SW 1271 (cell line): ENCODE measurements at places on chromosomes 4 and X.
A peak's percentile ranks its signal among the peaks of the same experiment; 100 is the strongest.

- DNase-seq = no peak
Observed at GRCh38 chr4:170398218-170398617, 308.5 kb upstream of the AADAT start.

GRCh38 chr4:176185051-176185450 lies 10.3 kb downstream of the SPATA4 start:
- DNase-seq = no peak

GRCh38 chr4:125313989-125314667 lies 627 bp upstream of the FAT4 start:
- no peak for DNase-seq

DNA sequence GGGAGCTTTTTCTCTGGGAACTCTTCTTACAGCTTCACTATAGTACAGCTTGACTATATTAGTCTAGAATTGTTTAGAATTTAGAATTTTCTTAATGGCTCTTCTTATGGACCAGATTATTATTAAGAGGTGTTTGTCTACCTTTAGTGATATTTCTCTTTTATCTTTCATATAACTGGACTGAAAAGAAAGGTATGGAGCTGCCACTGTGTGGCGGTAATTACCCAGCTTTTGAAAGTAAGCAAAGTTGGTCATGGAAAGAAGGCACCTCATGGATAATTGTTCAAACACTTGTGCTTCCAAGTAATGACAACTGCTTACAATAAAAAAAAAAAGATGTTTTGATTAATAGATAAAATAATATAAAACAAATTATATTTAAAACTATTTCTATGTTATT lies 1112.5 kb downstream of the TECRL start:
- DNase-seq = no peak

DNA sequence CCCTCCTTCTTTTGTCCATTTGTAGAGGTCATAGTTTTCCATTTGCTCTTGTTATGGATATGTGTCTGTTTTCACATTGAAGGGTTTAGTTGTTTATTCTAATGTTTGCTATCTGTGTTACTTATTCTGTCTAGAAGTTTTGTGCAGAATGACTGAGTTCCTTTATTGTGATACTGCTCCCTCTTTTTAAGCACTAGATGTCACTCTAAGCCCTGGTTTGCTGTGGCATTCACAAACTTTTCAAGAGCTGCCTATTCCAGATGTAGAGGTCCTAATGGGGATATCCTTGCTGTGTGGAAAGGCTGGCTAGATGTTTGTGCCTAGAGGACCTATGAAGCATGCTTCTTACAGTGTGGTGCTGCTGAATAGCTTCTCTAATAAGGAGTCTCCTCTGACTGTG lies 338.6 kb downstream of the SPIN4 start:
- peak; percentile 0 for DNase-seq
